NCI-H748 treated with DMSO at 0.1 percent for 48 hours (cell line): ENCODE measurements at places on chromosomes 11 and 22.

DNA sequence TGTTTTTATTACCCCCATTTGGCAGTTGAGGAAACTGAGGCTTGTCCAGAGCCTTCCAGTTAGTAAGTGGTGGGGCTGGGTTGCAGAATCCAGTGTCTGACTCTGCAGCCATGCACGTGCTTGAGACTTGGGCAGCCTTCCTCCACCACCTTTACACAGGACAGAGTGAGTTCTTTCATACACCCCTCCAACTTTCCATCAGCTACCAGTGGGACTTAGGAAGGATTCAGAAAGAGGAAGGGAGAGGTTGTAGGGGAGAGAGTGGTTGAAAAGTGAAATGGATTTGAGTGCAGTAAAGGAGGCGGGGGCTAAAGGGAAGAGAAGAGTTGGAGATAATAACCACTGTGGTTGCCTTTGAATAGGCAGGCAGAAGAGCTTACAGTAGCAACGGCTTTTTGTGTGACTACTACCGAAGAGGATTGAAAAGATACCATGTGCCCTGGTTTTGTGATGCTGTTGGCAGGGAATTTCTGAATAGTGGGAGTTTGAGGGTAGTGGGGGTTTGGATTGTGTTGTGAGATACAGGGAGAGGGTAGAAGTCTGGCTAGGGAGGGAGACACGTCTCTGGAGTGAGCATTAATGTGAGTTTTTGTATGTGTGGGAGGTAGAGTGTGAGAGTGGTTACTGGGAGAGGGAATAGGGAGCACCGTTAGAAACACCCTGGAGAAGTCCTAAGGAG lies 1.7 kb downstream of the UVRAG start:
- no peak for DNase-seq

GRCh38 chr11:33507967-33508366 lies 192.7 kb downstream of the C11orf91 start:
- DNase-seq, result no peak

DNA sequence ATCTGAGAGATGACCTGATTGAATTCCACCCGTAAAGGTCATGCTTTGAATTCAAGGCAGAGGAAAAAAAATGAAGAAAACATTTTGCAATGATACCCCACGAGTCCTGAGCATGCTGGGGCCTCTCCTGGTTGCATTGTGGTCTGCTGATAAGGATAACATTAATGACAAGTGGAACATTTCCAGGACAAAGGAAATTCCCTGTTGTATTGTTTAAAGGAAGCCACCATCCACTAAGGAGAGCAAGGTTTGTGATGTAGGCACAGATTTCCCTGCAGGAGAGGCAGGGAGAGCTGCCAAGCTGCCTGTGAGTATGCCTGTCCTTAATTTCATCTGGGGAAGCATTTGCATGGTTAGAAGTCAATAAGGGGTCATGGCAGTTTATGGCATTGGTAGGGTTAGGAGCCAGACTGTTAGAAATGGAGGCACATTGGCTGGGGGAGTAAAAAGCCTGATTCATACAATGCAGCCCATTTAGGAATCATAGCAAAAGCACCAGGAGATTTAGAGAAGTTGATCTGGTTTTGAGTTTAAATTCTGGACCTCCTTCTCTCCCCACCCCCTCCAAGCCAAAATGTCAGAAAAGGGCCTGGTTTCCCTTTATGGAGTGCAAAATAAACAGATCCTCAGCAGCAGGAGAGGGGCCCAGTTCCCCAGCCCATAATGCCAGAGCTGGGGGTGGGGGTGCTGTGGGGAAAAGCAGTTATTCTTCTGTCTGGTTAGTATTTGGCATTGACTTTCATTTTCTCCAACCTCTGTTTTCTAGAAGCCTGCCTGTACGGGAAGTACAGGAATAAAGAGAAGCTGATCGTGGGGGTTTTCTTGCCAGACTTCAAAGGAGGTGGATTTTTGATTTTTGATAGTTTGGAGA lies 22.1 kb downstream of the FLI1 start:
- DNase-seq, result no peak

DNA sequence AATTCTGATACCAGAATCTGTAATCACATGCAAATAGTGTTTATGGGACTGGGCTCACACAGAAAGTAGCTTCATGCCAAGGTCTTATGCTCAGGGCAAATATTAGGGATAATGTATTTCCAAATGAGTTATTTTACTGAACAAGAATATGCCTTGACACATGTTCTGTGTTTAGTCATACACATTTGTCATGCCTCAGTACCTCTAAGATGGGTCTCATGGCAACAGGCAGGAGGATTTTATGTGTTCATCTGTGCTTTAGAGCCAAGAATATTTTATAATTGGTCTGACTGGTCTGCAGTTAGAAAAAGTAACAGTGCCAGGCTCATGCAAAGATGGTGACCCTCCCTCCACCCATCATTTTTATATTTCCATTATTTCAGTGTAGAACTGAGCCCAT lies 49.1 kb downstream of the JAM3 start:
- no peak for DNase-seq

GRCh38 chr22:24423519-24424000 lies 3.8 kb upstream of the ADORA2A start:
- DNase-seq, result no peak

- no peak for DNase-seq
These were observed 71.2 kb downstream of the PHF21A start for GRCh38 chr11:46050003-46050461.

- DNase-seq, result no peak
These were observed 70.6 kb downstream of the ST3GAL4 start for GRCh38 chr11:126426106-126426505.

DNA sequence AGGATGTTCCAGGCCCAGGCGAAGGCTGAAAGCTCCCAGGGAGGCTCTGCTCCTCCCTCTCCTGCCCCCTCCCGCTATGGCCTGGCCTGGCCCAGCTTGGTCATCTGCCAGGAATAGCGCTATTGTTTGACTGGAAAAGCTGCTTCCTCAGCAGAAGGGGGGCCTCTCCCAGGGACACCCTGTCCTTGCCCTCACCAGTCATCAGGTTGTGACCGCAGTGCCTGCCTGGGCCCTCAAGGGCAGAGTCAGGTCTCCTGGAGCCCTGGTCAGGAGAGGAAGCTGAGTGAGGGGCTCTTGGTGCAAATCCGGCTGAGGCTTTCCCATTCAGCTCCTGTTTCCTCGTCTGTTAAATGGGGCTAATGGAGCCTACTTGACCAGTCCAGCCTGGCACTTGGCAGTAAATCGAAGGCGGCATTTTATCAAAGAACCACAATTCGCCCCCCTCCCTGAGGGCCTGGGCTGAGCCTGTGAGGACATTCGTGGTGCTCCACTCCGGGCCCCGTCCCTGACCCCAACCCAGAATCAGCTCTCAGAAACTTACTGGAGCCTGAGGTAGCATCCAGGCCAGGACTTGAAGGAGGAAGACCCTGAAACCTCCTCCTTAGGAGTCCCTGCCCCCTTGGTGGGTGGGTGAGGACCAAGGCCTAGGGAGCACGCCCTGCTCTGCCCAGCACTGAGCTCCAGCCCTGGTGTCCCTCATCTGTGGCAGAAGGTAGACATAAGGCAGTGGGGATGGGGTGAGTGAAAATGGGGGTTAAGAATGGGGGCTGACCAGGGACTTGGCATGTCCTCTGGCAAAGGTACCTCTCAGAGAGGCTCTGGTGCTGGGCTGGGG lies 2.0 kb upstream of the CASTOR1 start:
- no peak for DNase-seq

GRCh38 chr11:64715756-64716472 lies 7.1 kb downstream of the NRXN2 start:
- DNase-seq, result no peak

- no peak for DNase-seq
These were observed 19.6 kb downstream of the BRD1 start for GRCh38 chr22:49807780-49808708.

DNA sequence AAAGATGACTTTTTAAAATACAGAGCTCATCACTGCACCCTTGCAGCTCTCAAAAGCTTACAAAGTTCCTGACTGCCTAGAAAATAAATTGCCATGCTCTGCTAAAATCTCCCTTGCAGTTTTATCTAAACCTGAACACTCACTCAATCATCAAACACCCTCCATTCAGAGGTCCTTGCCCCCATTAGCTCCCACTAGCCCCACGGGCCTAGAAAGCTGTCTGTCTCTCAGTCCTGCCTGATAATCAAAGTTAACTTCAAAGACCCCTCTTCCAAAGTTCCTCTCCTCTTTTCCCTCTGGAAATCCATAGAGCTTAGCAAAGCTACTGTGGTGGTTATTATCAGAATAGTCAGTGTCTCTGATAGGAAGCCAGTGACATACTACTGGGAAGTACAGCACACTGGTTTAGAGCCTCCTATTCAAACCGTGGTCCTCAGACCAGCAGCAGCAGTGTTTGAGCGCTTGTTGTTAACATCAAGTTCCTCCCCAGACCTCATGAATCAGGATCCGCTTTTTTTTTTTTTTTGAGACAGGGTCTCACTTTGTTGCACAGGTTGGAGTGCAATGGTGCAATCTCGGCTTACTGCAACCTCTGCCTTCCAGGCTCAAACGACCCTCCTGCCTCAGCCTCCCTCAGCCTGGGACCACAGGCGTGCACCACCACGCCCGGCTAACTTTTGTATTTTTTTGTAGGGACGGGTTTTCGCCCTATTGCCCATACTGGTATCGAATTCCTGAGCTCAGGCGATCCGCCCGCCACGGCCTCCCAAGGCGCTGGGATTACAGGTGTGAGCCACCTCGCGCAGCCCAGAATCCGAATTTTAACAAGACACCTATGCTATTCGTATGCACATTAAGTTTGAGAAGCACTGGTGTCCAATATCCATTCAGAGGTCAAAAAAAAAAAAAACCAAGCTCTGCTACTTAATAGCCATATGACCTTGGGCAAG lies 1.2 kb downstream of the NDUFC2 start:
- DNase-seq, result no peak

DNA sequence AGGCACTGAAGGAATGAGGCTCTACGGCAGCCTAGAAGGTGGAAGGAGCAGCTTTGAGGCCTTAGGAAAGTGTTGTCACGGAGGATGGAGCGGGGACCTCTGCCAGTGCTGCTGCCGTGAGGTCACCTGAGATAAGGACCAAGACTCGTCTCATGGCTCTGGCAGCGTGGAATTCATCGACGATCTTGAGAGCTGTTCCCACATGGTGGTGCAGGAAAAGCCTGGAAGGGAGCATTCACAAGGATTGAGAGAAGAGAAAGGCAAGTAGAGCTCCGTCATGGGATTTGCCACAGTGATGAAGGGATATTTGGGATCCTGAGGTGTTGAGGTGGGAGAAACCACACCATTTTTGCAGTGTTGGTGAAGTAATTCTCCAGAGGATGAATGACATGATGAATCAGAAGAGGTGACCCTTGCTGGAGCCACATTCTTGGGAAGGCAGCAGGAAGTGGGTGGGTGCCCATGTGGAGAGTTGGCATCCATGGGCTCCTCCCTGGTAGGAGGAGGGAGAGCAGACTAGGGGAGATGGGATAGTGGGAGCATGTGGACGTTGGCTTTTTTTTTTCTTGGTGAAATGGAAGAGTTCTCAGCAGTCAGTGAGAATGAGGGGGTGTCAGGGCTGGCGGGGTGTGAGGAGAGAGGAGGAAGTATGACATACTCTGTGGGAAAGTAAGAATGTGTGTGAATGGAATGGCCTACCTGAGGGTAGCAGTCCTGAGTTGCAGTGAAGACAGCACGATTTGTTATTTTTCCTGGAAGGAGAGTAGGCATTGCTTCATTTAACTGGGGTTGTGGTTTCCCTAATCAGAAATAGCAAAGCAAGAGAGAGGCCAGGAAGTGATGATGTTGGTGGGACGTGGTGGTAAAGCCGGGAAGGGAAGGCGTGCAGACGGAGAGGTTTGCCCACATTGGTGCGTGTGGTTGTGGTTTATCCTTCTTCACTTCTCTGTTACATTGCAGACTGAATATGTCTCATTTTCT lies 11.1 kb downstream of the PPP6R3 start:
- DNase-seq, result no peak

- DNase-seq, result no peak
These were observed 60.1 kb downstream of the DCUN1D5 start for GRCh38 chr11:103031834-103032233.

GRCh38 chr11:2665526-2666400 lies 34.0 kb downstream of the KCNQ1OT1 start:
- no peak for DNase-seq

- DNase-seq, result no peak
These were observed 135.9 kb downstream of the FAM76B start for GRCh38 chr11:95653680-95654079.

DNA sequence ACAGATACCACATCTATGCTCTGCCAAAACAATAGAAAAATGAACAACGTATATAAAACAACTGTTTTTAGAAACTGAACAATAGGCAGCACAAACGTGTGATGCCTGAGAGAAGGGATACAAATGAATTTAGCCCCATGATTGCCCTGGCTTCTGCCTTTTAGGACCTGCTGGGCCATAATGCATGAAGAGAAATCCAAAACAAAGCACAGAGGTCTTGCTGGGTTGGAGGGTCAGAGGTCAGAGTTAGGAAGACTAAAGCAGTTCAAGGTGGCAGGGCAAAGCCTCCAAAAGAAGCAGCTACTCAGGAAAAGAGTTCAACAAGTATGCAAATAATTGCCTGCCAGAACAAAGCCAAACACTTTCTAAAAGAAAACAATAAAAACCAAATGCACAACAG lies 138.5 kb downstream of the TTC28 start:
- no peak for DNase-seq
